GM12864 (cell line): ENCODE measurements at places on chromosomes 6 and 20.

- no peak for DNase-seq
Observed at GRCh38 chr6:39646751-39647420, 78.3 kb downstream of the KIF6 start.

DNA sequence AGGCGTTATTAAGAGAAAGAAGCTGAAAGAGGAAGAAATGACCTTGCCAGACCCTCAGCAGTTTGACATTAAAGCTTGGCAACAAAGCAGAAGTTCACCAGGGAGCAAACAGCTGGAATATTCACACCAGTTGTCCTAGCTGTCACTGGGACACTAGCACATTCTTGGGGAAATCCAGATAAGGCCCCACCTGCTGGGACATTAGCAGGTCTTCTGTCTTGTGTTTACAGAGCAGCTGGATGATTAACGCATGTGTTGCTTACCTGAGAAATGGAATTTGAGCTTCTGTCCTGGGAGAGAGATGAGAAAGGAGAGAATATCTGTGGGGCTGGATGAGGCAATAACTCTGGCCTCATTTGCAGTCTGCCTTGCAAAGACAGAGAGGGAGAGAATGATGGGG is 137.6 kb upstream of the RIN2 start:
- DNase-seq, result no peak

GRCh38 chr20:32474967-32475811 is 109.9 kb downstream of the NOL4L start:
- no peak for DNase-seq

DNA sequence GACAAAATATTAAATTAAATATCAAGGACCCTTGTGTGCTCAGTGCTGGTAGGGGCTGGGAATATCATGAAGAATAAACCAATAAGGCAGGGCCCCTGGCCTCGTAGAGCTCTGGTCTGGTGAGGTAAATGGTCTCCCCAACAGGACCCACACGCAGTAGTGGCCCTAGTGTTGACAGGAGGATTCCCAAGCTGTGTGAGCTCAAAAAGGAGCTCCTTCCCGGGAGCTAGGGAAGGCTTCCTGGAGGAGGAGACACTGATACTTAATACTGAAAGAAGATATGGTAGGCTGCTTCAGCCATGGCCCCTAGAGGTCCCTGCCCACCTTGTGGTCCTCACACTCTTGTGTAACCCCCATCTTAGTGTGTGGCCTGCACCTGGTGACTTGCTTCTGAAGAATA is 209.1 kb downstream of the NFATC2 start:
- no peak for DNase-seq

DNA sequence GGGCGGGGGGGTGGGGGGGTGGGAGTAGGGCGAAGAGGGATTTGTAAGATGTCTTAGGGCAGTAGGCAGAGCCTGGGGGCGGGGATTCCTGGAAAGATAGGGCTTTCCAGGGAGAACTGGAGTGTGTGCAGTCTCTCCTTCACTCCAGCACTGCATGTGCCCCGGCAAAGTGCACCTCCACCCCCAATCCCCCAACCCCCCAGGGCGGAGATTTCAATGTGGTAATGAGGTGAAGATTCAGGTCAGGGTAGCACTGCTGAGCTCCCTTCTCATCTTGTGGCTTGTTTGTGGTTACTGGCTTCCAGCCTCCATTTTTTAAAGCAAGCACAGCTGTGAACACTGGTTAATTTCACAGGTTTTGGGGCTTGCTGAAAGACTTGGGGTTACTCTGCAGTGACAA is 5.9 kb downstream of the TMEM239 start:
- no peak for DNase-seq

GRCh38 chr20:19211661-19212468 is 577 bp upstream of the SLC24A3 start:
- no peak for DNase-seq

- no peak for DNase-seq
Observed at GRCh38 chr6:31972709-31973350, 892 bp upstream of the DXO start.

DNA sequence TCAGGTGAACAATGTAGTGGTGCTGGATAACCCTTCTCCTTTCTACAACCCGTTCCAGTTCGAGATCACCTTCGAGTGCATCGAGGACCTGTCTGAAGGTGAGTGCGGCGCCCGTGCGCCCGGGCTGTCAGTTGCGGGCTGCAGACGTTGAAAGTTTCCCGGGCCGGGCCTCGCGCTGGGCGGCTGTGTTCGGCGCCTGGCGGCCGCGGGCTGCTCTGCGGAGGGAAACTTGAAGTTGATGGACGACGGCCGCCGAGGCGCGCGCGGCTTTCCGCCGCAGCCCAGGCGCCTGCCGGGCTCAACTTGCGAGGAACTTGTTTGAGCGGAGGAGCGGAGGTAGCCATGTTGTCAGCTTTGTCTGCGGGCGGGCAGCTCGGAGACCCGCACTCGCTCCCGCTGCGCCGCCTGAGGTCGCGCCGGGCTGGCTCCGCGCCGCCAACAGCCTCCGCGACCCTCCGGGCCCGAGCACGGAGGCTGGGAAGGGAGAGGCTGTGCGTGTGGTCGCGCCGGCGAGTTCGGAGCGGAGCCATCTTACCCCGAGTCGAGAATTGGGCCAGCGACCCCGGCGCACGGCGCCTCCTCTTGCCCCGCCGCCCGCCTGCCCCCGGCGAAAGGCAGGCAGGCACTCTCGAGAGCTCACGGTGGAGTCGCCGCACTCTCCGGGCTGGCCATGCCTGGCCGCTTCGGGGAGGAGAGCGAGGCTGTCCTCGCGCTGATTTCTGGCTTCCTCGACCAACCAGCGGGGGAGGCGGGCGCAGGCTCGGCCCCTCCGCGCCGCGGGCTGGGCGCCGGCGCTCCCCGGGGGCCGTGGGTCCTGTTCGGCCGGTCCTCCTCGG is 691 bp downstream of the ASF1A start:
- DNase-seq, result no peak

- DNase-seq, result no peak
Observed at GRCh38 chr6:107491138-107491609, 1.3 kb downstream of the SOBP start.

DNA sequence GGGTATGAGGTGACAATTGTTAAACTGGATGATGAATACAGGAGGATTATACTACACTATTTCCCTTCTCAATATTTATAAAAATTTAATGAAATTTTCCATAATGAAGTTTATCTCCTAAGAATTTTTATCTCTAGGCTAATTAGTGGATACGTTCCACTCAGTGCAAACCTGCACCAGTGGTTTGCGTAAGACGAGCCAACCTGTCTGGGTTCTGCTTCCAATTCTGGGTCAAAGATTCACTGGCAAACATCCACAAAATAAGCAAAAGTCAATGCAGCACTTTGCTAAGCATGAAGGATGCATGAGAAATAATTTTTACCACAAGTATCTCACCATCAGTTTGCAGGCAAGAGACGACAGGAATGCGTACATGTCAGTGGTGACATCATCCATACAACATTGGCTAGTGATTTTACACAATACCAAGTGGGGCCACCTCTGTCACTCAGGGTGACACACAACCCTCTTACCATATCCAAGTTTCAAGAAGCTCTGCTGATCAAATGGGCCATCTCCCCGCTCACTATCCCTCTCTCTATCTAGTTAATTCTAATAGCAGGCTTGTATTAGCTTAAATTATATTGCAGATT is 51.7 kb downstream of the FAM50B start:
- no peak for DNase-seq

DNA sequence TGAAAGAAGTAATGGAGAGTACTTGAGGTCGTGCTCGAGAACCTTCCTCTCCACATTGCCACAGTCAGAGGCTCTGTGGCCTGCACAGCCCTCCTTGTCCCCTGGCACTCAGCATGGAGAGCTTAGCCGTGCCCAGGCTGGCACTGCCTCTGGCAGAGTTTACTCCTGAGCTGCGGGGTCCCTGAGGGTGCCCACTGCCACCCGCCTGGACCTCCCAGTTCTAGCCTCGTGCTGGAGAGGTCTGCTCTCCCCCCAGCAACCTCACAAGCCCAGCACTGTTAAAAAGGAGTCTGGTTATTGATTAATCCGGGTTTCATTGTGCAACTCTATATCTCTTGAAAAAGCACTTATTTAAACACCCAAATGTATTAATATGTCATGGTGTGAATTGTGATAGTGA is 226.8 kb downstream of the TMEM242 start:
- no peak for DNase-seq

DNA sequence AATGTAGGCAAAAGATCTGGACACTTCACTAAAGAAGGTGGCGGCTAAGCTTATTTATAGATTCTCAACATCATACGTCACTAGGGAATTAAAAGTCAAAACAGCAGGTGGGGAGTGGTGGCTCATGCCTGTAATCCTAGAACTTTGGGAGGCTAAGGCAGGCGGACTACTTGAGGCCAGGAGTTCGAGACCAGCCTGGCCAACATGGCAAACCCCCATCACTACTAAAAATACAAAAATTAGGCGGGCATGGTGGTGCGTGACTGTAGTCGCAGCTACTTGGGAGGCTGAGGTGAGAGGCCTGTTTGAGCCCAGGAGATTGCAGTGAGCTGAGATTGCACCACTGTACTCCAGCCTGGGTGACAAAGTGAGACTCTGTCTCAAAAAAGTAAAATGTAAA is 74.6 kb downstream of the GPX5 start:
- no peak for DNase-seq
